ENCODE measurements at places on chromosomes 1 and 21. TPM values are rescaled to one million over a fixed set of nuclear protein-coding genes. Genes with fewer than 3 reads are reported as not detected.

Gene SCYL3
- 6.3 TPM for total RNA-seq

Gene LRRC7
- total RNA-seq, result 1.5 TPM

Gene PRMT6
- 5.9 TPM for total RNA-seq

Gene OR2T29
- not detected for total RNA-seq

Gene RPL22
- 271 TPM for total RNA-seq

Gene ANKRD34A
- total RNA-seq, result 3.8 TPM

Gene LY9
- not detected for total RNA-seq

Gene CHD5
- total RNA-seq, result 0.44 TPM

Gene FAAH
- total RNA-seq, result 4.8 TPM

Gene ATPAF1
- total RNA-seq, result 181 TPM

Gene DCST2
- 0.25 TPM for total RNA-seq

Gene SEMA6C
- 63.4 TPM for total RNA-seq

Gene NUDT4B
- not detected for total RNA-seq

Gene GCSAML
- not detected for total RNA-seq

Gene UTS2
- not detected for total RNA-seq

Gene VHLL
- not detected for total RNA-seq

Gene WNT9A
- 1.6 TPM for total RNA-seq
